ENCODE measurements at places on chromosomes 16 and 17.

DNA sequence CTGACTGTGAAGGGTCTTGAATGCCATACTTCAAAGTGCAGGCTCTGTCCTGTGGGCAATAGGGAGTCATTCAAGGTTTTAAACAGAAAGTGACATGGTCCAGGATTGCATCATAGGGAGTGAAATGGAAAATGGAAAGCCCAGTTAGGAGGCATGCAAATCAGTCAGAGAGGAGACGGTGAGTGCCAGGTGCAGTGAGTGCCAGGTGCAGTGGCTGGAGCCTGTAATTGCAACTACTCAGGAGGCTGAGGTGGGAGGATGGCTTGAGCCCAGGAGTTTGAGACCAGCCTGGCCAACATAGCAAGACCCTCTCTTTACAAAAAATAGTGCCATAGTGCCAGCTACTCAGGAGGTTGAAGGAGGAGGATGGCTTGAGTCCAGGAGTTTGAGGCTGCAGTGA lies 35.2 kb upstream of the SIAH1 start:
- no peaks in the 10 kb centered on the region for H3K36me3 ChIP-seq
- no peak overlapping the region for H3K27ac ChIP-seq
- no peaks in the 10 kb centered on the region for H3K4me1 ChIP-seq
- H3K4me3 ChIP-seq: no peak overlapping the region

- no peak overlapping the region for H3K4me3 ChIP-seq
- H3K27ac ChIP-seq: no peak overlapping the region
- no peak for DNase-seq
- no peaks in the 10 kb centered on the region for H3K36me3 ChIP-seq
Measured at GRCh38 chr17:44623070-44623725, 33.1 kb upstream of the MEIOC start.

- no peak overlapping the region for H3K4me3 ChIP-seq
- DNase-seq: no peak
- H3K27ac ChIP-seq: no peak overlapping the region
- no peaks in the 10 kb centered on the region for H3K27me3 ChIP-seq
- H3K4me1 ChIP-seq: no peaks in the 10 kb centered on the region
Measured at GRCh38 chr16:80166082-80166481, 374.7 kb upstream of the DYNLRB2 start.

- H3K4me1 ChIP-seq: no peaks in the 10 kb centered on the region
- H3K36me3 ChIP-seq: no peaks in the 10 kb centered on the region
- H3K4me3 ChIP-seq: peak overlapping the region; percentile 92
- DNase-seq: no peak
- H3K27ac ChIP-seq: peak overlapping the region; percentile 13
- H3K27me3 ChIP-seq: no peaks in the 10 kb centered on the region
Measured at GRCh38 chr17:66304304-66305174, 2.1 kb downstream of the PRKCA start.

GRCh38 chr16:2246301-2246885 lies 5.0 kb downstream of the ECI1 start:
- no peak for DNase-seq
- H3K36me3 ChIP-seq: peaks cover 19% of the 10 kb centered on the region
- H3K27ac ChIP-seq: no peak overlapping the region
- peaks cover 15% of the 10 kb centered on the region for H3K4me1 ChIP-seq
- H3K4me3 ChIP-seq: no peak overlapping the region
- no peaks in the 10 kb centered on the region for H3K27me3 ChIP-seq

DNA sequence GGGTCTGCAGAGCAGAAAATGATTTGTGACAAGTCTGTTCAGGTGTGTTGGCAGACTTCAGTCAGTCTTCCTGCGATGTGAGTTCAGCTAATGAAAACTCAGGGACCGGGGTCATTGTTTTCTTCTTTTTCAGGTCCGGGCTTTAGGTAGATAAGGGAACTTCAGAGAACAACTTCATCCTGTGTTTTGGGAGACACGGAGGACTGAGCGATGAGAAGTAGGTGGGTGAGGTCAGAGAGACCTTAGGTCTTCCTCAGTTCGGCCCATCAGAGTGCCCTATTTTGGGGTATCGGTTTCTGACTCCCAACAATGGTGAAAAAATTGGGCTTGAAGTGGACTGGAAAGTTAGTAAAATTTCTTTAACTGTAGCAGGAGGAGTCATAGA lies 88.9 kb upstream of the ATF7IP2 start:
- H3K4me3 ChIP-seq: no peak overlapping the region
- no peak for DNase-seq
- no peak overlapping the region for H3K27ac ChIP-seq
- H3K27me3 ChIP-seq: no peaks in the 10 kb centered on the region
- no peaks in the 10 kb centered on the region for H3K4me1 ChIP-seq

DNA sequence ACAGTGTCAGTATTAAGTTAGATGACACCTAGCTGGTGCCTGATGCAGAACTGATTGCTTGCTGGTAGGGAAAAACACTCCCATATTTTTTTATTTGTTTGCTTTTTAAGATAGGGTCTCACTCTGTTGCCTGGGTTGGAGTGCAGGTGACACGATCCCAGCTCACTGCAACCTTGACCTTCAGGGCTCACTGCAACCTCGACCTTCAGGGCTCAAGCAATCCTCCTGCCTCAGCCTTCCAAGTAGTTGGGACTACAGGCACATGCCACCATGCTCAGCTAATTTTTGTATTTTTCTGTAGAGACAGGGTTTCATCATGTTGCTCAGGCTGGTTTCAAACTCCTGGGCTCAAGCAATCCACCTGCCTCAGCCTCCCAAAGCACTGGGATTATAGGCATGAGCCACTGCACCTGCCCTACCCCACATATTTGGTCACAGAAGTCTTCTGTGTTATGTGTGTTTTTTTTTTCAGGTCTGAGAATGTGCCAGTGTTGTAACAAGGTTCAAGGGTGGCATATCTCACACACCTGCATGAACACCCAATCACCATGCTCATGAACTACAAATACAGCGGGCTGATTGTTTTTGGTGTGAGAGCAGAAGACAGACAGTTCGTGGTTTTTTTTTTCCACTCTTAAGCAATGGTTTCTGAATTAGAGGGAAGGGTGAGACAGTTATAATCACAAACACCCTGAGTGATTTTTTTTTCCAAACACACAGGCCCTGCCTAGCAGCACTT lies 22.8 kb downstream of the SPAG9 start:
- no peak overlapping the region for H3K4me3 ChIP-seq
- no peaks in the 10 kb centered on the region for H3K27me3 ChIP-seq
- DNase-seq: no peak
- peaks cover 21% of the 10 kb centered on the region for H3K4me1 ChIP-seq
- peaks cover 5% of the 10 kb centered on the region for H3K36me3 ChIP-seq

- no peaks in the 10 kb centered on the region for H3K27me3 ChIP-seq
- DNase-seq: no peak
- H3K4me1 ChIP-seq: no peaks in the 10 kb centered on the region
- no peaks in the 10 kb centered on the region for H3K36me3 ChIP-seq
Measured at GRCh38 chr16:1010251-1010650, 28.7 kb downstream of the SOX8 start.

GRCh38 chr17:33126086-33126485 lies 134.4 kb downstream of the SPACA3 start:
- H3K4me1 ChIP-seq: no peaks in the 10 kb centered on the region
- no peaks in the 10 kb centered on the region for H3K36me3 ChIP-seq
- H3K27ac ChIP-seq: no peak overlapping the region
- DNase-seq: no peak
- peaks cover 11% of the 10 kb centered on the region for H3K27me3 ChIP-seq

- H3K27me3 ChIP-seq: no peaks in the 10 kb centered on the region
- H3K36me3 ChIP-seq: no peaks in the 10 kb centered on the region
- no peak overlapping the region for H3K27ac ChIP-seq
- peaks cover 9% of the 10 kb centered on the region for H3K4me1 ChIP-seq
- H3K4me3 ChIP-seq: no peak overlapping the region
- no peak for DNase-seq
Measured at GRCh38 chr17:77800816-77801215, 157.7 kb upstream of the TNRC6C start.

DNA sequence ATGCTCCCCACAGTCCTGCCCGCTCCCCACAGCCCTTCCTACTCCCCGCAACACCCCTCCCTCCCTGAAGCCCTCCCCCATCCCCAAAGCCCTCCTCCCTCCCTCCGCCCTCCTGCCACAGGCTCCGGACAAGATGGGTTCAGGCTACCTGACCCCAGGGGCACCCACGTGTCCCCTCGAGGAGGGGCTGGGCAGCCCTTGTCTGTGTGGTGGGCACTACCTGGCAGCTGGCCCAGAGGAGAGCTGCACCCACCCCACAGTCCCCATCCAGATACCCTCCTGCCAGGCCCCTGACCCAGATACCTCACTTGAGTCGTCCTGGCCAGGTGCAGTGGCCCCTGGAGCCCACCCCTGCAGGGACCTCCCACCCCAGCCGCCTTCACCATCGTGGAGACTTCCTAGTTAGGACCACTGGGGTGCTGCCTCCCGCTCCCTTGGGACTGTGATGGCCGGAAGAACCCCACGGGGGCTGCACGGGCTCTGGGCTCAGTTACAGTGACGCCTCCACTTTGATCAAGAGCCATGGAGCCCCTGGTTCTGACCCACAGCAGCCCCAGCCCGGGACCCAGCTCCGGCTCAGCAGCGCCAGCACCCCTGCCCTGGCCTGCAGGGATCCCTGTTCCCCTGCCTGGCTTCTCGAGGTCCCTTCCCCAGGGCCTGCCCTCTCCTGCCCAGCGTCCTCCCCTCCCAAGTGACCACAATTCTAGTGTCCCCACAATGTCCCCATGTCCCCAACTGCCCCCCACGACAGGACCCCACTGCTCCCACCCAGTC lies 806 bp downstream of the PERCC1 start:
- no peaks in the 10 kb centered on the region for H3K36me3 ChIP-seq
- no peak overlapping the region for H3K4me3 ChIP-seq
- DNase-seq: no peak
- H3K27me3 ChIP-seq: no peaks in the 10 kb centered on the region
- H3K4me1 ChIP-seq: peaks cover 3% of the 10 kb centered on the region
- H3K27ac ChIP-seq: peak overlapping the region; percentile 79

DNA sequence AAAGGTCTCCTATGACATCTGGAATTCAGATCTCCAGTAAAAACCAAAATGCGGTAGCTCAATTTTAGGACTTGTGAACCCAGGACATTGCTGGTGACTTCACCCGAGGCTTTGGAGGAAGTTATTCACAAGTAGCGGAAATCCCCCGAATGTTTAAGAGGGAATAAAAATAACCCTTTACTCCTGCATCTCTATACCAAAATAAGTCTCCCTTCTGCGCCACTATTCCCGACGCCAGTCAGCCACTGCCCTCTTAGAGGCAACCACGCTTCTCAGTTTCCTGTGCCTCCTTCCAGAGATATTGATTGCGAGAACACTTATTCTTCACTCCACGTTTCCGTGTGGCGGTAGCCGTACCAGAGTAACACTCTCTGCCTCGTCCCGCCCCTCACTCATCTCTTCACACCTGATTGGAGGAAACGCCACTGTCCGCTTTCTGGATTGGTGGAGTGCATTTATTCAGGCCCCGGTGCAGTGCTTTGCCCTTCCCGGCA lies 27.4 kb downstream of the EMP2 start:
- H3K36me3 ChIP-seq: no peaks in the 10 kb centered on the region
- peak overlapping the region; percentile 40 for H3K4me3 ChIP-seq
- peak; percentile 74 for DNase-seq
- H3K27me3 ChIP-seq: no peaks in the 10 kb centered on the region

GRCh38 chr17:65655706-65656105 lies 94.3 kb upstream of the AXIN2 start:
- H3K4me3 ChIP-seq: no peak overlapping the region
- no peaks in the 10 kb centered on the region for H3K36me3 ChIP-seq
- no peaks in the 10 kb centered on the region for H3K4me1 ChIP-seq
- H3K27me3 ChIP-seq: no peaks in the 10 kb centered on the region
- H3K27ac ChIP-seq: no peak overlapping the region
- DNase-seq: no peak

GRCh38 chr17:62765351-62765750 lies 42.8 kb downstream of the MARCHF10 start:
- H3K27ac ChIP-seq: no peak overlapping the region
- no peaks in the 10 kb centered on the region for H3K36me3 ChIP-seq

DNA sequence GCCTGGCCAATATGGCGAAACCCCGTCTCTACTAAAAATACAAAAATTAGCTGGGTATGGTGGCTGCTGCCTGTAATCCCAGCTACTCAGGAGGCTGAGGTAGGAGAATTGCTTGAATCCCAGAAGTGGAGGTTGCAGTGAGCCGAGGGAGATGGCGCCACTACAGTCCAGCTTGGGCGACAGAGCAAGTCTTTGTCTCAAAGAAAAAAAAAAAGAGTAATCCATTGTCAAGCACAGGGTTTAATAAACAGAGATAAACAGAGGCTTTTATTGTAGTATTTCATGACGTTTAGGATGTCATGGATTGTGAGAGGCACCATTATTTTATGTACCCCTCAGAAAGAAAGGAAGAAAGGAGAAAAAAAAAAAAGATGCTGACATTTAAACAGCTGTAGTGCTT lies 75.2 kb upstream of the RNU2-1 start:
- no peaks in the 10 kb centered on the region for H3K36me3 ChIP-seq
- no peak for DNase-seq
- no peak overlapping the region for H3K4me3 ChIP-seq
- no peaks in the 10 kb centered on the region for H3K4me1 ChIP-seq
- H3K27ac ChIP-seq: no peak overlapping the region

GRCh38 chr17:75720656-75721462 lies at the start of gene ITGB4:
TSS of gene ITGB4 (plus strand) at chr17:75721459. CDS start at chr17:75724704, 3,245 bp downstream.
- peak within 1 kb of the TSS; percentile 64 for H3K27ac ChIP-seq
- H3K4me3 ChIP-seq: peak within 1 kb of the TSS; percentile 53
- DNase-seq: peak; percentile 33
- H3K36me3 ChIP-seq: no peaks in the 10 kb centered on the region

DNA sequence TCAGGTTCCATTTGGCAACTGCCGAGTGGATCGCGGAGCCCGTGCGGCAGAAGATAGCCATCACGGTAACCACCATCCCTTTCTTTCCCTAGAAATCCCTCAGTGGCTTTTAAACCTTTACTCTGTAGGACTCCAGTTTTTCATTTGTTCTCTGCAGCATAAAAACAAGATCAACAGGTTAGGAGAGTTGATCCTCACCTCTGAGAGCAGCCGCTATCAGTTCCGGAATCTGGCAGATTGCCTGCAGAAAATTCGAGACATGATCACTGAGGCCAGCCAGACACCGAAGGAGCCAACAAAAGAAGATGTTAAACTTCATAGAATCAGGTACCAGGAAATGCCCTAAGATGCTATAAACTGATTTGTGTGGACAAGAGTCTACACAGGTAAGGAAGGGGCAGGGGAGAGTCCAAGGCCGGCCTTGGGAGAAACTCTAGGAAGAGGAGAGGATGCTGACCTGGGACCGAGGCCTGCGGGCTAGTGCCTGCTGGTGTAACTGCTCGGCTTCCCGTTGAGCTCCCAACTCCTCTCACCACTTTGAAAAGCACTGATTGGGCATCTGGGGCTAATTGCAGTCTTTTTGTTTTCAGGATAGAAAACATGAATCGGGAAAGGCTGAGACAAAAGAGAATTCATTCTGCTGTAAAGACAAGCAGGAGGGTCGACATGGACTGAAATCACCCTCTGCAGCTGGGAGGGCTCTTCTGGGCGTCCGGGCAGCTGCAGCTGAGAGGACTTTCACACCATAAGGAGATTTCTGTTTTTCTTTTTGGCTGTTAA lies 8.1 kb downstream of the MRPL58 start:
- H3K27ac ChIP-seq: no peak overlapping the region
- no peaks in the 10 kb centered on the region for H3K4me1 ChIP-seq
- peaks cover 61% of the 10 kb centered on the region for H3K36me3 ChIP-seq
- H3K27me3 ChIP-seq: no peaks in the 10 kb centered on the region

DNA sequence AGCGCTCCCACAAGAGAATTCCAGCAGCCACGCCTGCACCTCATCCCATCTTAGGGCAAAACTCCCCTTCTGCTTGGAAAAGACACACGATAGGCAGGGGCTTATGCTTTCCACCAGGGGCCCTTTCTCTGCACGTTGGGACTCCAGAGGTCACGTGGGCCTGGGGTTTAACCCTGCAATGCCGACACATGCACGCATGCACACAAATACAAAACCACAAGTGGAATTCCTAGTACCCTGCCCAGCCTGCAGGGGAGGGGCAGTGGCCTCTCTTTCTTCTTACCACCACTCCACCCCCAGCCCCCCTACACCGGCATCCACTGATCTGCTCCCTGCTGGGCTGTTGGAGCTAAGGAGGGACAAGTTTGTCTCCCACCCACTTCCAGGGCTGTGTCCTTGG lies 16.8 kb upstream of the CCDC182 start:
- H3K4me1 ChIP-seq: no peaks in the 10 kb centered on the region
- H3K27me3 ChIP-seq: no peaks in the 10 kb centered on the region
- no peak for DNase-seq
